COR-L47 (cell line): ENCODE measurements at places on chromosomes 7 and 10.

- DNase-seq = no peak
Measured at GRCh38 chr10:34281661-34282582, 533.2 kb downstream of the PARD3 start.

DNA sequence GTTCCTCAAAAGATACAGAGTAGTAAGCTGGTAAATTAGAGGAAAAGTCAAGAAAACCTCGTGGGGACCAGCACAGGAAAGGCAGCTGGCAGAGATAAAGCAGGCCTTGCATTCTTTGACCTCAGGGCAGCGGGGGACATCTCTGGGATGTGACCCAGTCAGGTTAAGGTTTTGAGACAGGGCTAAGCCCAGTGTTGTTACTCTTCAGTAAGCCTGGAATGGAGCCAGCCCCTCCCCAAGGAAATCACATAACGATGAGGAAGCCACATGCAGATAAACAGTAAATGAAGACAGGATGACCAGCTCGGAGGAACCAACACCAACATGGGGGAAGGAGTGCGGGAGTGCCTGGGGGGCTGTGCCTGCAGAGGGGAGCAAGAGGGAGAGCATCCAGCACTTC lies 99.6 kb downstream of the JAZF1 start:
- no peak for DNase-seq

DNA sequence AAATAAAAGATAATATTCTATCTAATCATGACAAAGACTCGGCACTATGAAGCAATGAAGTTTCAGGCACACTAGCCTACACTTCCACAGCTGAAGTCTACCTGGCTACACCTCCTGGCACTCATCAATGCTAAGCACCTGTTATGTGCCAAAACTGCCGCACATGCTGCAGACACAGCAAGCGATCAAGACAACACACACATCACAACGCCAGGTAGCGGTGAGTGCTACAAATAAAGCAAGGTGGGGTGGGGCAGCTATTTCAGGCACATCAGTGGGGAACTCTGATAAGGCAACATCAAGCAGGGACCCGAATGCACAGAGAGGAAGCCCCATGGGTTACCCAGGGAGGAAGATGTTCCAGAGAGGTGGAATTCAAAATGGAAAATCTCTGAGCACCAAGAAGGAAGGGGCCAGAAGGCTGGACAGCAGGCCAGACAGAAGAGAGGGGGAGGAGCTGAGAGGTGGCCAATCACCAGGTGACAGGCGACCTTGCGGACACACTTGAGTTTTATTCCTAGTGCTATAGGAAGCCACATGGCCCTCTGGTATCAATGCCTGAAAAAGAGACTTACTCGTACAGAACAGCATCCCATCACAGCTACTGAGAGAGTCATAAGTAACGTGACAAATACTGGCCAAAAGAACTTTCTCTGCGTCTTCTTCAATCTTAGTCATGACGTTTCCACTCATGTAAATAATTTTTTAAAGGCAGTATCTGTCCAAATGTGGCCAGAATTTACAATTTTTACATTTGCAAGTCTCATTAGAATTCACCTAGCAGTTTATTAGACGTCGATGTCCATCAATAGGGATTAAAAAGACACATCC lies 8.0 kb downstream of the PSAP start:
- no peak for DNase-seq

GRCh38 chr10:42556931-42557330 lies 81.4 kb downstream of the ZNF33B start:
- no peak for DNase-seq

GRCh38 chr10:78407966-78408365 lies 374.3 kb downstream of the RPS24 start:
- DNase-seq = no peak

GRCh38 chr7:142499635-142500034 lies 241.8 kb upstream of the PRSS58 start:
- DNase-seq = no peak

DNA sequence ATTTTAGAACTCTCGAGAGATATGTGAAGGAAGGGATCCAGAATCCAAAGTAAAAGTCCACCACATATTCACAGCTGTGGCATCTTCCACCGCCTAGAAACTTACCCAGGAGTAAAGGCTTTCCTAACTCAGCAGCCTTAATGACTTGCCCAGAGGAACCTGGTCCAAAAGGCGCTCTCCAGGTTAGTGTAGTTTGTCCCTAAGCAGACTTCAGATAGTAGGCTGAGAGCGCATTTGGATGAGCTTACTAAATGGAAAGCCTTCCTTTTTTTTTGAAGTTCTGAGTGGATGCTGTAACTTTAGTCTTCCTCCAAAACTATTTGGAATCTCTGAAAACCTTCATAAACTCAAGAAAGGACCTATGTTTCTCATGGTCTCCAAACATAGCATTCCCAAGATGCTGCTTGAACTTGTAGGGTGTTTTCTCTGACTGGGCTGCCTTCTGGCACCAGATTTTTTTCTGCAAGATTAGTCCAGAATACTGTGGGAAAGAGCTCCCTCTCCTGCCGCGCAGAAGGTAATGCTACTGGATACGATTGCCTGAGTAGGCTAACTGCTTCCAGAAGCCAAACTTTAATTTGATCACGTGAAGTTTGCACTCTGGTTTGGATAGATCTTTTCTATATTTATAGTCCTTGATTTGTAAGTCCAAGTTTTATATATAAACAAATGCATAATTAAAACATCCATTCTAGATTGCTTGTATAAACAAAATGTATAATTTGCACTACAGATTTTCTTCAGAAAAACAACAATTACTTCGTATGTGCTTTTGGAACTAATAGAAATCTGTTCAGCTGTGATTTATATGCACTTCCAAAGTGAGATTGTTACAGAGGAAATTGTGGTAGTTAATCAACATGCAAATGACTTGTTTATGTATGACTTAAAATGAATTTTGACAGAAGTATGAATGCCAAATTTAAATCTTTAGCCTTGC lies 19.6 kb upstream of the GPR37 start:
- DNase-seq = peak; percentile 54

DNA sequence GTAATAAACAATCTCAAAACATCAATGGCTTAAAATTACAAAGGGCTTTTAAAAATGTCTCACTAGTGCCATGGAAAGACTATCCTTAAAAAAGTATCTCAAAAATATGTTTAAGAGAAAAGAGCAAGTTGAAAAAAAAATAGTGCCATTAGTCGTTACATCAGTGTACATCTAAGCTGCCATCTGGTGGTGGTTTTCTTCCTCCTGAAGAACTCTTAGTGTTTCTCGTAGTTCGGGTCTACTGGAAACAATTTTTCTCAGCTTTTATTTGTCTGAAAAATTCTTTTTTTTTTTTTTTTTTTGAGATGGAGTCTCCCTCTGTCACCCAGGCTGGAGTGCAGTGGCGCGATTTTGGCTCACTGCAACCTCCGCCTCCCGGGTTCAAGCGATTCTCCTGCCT lies 5.9 kb upstream of the GARIN1A start:
- DNase-seq = no peak

DNA sequence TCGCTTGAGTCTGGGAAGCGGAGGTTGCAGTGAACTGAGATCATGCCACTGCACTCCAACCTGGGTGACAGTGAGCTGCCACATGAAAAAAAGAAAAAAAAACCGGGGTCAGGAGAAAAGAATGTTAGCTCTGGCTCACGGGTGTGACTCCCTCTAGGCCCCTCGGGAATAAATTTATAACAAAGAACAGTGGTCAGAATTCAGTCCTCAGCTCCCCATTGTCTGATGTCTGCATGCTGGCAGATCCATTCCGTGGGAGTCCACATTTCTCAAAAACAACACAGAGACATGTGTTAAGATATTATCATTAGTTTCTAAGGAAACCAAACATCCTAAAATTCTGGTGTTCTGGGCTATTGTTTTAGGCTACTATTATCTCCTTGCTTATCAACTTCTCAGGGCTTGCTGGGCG lies 90.6 kb downstream of the MARCHF5 start:
- no peak for DNase-seq

GRCh38 chr7:24884401-24884800 lies 95.6 kb downstream of the OSBPL3 start:
- no peak for DNase-seq

DNA sequence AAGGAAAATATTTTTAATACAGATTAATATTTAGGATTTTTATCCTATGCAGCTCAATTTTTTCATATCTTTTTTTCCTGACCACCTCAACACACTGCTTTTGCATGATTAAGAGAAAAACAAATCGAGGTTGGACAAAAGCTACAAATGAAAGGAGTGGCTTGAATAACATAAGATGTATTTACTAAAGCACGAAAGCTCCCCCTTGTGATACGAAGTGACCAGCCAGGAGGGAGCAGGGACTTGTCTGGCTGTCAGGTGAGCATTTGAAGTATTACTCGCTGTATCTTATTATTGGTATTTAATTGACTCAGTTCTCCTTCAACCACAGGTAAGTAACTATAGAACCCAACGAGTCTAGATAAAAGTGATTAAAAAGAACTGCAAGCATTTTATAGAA lies 265.2 kb upstream of the PHF14 start:
- peak; percentile 65 for DNase-seq

DNA sequence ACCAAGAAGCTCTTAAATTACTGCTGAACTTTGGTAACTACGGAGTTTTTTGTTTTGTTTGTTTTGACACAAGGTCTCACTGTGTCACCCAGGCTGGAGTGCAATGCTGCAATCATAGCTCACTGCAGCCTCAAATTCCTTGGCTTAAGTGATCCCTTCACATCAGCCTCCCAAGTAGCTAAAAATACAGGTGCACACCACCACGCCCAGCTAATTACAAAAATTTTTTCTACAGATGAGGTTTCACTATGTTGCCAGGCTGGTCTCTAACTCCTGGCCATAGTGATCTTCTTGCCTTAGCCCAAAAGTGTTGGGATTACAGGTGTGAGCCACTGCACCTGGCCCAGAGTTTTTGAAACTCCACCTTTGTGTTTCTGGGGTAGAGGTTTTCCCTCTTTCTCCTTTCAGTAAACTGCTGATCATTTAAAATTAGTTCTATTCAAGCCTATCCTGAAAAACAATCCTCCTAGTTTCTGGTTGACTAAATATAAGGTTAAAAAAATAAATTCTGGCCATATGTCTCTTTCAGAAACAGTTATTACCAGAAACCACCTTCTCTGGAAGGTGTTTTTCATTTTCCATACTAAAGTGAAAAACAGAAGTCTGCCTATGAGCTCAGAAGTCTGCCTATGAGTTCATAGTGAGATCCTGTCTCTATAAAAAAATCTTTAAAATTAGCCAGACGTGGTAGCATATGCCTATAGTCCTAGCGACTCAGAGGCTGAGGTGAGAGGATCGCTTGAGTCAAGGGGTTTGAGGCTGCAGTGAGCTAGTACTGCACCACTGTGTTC lies 63.9 kb downstream of the VOPP1 start:
- DNase-seq = no peak

DNA sequence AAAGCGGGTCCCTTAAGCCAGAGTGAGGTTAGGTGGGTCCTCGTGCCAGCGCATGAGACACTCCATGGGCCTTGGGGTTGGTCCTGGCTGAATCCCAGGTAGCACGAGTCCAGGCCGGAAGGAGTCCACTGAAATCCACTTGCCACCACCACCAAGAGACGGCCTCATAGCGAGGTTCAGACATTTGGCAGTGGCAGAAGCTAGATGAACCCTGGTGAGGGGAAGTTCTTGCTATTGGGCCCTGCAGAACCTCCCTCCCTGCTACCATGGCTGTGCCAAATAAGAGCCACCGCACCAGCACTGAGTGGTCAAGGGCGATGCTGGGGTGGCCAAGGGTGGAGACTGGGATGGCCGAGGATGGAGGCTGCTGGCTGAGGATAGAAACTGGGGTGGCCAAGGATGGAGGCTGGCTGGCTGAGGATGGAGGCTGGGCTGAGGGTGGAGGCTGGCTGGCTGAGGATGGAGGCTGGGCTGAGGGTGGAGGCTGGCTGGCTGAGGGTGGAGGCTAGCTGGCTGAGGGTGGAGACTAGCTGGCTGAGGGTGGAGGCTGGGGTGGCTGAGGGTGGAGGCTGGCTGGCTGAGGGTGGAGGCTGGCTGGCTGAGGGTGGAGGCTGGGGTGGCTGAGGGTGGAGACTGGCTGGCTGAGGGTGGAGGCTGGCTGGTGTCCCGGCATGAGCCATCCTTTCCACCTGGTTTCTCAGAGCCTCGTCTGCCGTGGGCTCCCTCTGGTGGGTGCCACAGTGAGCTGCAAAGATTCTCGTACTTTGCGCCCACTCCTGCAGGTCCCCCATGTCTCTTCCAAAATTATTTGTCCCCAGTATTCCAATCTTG lies 88.2 kb downstream of the ELFN1 start:
- peak; percentile 27 for DNase-seq

GRCh38 chr7:36979810-36980248 lies 255.5 kb upstream of the AOAH start:
- no peak for DNase-seq

DNA sequence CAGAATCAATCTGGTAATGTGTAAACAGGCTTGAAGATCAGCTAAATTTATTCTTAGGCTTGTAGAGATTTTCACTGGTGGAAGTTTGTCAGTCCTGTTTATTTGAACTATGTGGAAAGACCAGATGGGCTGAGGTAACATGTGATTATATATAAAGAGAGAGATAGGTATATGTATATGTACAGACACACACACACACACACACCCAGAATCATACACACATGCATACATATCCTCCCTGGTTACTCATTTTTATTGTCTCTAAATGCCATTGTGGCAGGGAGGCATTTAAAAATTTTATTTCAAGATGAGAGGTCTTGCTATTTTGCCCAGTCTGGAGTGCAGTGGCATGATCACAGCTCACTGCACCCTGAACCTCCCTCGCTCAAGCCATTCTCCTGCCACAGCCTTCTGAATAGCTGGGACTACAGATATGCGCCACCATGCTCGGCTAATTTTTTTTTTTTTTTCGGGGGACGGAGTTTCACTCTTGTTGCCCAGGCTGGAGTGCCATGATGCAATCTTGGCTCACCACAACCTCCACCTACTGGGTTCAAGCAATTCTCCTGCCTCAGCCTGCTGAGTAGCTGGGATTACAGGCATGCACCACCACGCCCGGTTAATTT lies 78.1 kb upstream of the CYTH3 start:
- no peak for DNase-seq

- DNase-seq = no peak
Measured at GRCh38 chr7:128713794-128714193, 25.4 kb upstream of the CALU start.

- no peak for DNase-seq
Measured at GRCh38 chr10:132554991-132555647, 17.5 kb downstream of the INPP5A start.

GRCh38 chr10:68561865-68562649 lies 1.9 kb downstream of the TET1 start:
- peak; percentile 8 for DNase-seq

DNA sequence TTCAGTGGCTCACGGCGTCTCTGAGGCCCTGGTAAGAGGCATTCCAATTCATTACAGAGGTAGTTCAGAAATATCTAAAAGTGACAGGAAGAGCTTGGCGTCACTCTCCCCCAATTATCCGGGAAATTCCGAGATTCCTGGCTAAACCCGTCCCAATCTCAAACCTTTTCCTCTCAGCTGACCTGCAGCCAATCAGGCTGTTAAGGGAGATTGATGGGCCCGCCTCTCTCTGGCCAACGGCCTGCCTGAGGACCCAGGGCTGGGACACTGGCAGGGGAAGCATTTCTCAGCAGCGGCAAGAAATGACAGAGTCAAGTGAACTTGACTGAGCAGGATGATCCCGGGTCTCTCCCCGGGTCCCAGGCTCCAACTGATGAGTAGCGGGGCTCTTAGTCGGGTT lies 72.3 kb downstream of the EBF3 start:
- no peak for DNase-seq

- DNase-seq = no peak
Measured at GRCh38 chr7:17071866-17072265, 190.1 kb upstream of the AGR3 start.

- DNase-seq = no peak
Measured at GRCh38 chr10:95408148-95408960, 117.6 kb upstream of the PDLIM1 start.
